ENCODE measurements at places on chromosomes 12 and 14.
A peak's percentile ranks its signal among the peaks of the same experiment; 100 is the strongest.

DNA sequence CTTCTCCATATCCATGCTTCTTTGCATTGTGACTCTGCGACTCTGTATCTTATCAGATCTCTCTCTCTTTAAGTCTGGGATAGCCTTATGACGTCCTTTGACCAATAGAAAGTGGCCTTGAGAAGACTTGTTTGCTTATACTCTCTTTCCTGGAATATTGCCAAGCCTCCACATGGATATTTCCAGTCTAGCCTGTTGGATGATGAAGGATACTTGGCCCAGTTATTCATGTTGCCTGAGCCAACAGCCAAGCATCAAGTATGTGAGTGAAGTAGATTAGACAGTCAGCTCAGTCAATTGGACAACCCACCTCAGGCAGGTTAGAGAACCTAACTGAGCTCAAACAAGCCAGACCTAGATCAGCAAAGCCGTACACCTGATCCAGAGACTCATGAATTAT, 864.2 kb upstream of the MGAT4C start:
- DNase-seq = no peak

DNA sequence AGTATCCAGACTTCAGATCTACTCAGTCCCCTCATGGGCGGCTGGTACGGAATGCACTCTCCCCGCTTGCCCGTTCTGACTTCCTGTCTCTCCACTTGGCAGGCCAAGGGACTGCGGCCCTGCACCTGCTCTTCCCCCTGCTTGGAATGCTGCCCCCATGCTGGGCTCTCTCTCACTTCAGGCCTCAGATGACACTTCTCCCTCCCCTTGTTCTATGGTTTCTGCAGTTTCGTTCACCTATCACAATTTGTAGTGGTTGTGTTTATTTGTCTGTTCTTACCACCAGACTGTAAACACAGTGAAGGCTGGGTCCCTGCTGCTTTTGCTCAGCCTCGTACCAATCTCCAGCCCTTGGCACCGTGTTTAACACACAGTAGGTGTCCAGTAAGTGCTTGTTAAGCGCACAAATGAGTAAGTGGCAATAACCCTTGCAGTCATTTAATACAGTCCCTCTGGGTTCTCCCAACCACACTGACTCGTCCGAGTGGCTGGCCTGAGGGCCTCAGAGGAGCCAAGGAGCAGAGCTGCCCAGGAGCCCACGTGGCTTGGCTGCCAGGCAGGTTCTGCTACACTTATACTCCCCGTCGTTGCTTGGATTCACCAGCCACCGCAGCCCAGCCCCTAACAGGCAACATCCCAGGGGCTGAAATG, 11.8 kb downstream of the SLC6A12 start:
- no peak for DNase-seq

GRCh38 chr12:15289192-15289591, 33.1 kb upstream of the PTPRO start:
- DNase-seq = no peak

GRCh38 chr12:91685917-91686316, 459.7 kb downstream of the BTG1 start:
- DNase-seq = peak; percentile 19

DNA sequence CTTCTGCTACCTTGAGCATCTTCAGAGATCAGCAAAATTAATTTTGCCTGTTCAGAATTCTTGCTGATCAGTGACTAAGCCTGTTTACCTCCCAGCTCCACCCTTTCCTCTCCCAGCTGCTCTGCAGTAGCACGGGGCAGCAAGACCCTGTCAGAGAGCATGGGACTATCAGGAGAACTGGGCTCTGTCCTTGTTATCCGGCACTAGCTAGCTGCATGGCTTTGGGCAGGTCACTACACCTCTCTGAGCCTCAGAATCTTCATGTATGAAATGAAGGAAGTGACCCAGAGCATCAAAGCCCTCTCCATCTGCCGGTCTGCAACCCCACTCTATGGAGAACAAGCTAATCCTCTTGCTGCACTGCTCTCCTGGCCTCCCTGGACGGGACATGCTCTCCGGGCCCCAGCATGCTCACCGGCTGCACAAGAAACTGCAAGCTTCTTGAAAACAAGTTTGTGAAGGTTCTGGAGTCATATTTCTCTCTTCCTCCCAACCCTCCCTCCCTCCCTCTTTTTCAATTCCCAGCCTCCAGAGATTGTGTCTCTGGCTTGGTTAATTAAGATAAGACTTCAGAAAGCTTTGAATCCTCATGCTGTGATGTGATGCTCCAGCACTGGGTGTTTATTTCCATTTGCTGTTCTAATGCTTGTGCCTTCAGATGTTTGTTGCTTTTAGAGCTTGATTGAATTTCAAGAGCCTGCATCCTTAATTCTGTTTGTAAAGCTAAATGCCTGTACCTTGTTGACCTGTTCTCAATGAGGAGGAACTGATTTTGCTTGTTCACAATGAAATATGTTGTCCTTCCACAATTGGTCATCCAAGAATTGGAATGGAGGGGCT, 101.1 kb downstream of the CRACR2A start:
- no peak for DNase-seq

GRCh38 chr12:21939435-21939834, 1.8 kb downstream of the ABCC9 start:
- DNase-seq = no peak

GRCh38 chr12:53532524-53533445, 25.5 kb upstream of the NPFF start:
- no peak for DNase-seq

DNA sequence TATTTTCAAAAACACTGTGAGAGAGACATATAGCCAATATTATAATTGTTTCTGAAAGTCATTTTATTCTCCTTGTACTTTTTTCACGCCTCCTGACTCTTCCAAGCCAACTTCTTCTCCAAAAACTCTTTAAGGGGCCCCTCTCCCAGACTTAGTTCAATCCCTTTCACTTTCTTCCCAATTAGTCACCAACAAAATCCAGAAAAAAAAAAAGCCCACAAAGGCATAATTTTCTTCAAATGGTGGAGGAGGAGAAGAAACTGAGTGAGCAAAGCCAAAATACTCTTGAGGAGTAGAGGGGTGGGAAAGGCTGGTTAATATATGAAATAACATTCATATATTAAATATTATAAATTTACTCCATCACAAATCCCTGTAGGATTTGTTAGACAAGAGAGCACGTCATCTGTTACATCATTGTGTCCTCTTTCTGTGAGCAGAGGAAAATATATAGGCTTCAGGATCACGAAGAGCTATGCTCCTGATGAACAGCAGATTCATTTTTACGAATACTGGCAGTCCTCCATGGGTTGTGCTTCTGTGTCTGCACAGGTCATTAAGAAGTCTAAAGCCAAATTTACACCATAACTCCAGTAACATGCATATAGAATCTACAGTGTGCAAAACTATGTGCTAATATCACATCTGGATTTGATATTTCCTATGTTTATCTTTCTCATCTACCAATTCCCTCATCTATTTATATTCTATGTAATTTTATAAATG, 25.9 kb upstream of the NID2 start:
- DNase-seq = no peak

DNA sequence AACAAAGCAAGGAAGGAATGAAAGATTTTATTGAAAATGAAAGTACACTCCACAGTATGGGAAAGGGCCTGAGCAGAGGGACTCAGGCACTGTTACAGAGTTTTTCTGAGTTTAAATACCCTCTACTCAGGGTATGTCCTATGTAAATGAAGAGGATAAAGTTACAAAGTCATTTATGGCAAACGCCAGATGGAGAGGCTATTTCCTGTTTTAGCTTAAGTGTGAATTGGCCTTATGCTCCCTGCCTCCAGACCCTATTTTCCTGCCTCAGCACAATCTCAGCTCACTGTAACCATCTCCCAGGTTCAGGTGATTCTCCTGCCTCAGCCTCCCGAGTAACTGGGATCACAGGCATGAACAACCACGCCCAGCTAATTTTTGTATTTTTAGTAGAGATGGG, 6.8 kb upstream of the PHC1 start:
- DNase-seq = no peak

DNA sequence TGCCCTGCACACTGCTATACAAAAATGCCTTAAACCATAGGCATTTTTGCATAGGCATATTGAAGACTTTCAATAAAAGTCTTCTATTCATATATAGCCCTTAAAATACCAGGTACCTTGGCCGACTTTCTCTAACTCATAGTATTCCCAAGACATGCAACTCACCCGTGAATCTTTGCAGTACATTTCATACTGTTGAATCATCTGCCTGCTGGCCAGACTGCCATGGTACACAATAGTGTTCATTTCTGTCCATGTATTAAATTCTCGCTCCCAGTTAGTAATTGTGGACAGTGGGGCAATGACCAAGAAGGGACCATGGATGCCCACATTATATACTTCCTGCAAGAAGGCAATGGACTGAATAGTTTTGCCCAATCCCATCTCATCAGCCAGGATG, 24.3 kb upstream of the SUPT16H start:
- DNase-seq = no peak

- no peak for DNase-seq
Measured at GRCh38 chr12:127555071-127555470, 711.9 kb upstream of the TMEM132C start.

DNA sequence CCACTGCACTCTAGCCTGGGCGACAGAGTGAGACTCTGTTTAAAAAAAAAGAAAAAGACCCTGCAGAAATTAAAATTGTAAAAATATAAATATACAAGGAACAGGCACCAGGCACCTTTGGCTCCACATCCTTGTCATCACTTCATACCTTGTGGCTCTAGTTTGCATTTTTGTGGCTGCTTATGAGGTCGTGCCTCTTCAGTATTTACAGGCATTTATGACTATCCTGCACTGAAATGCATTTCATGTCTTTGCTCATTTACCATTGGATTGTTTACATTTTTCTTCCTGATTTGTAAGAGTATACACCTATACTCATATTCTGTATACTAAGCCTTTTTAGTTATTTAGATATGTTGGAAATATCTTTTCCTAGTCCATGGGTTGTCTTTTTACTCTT, 20.1 kb downstream of the BICD1 start:
- DNase-seq = no peak

GRCh38 chr12:69885658-69886057, 60.6 kb downstream of the MYRFL start:
- no peak for DNase-seq

GRCh38 chr14:100486025-100486828, 101.0 kb downstream of the BEGAIN start:
- DNase-seq = peak; percentile 66

DNA sequence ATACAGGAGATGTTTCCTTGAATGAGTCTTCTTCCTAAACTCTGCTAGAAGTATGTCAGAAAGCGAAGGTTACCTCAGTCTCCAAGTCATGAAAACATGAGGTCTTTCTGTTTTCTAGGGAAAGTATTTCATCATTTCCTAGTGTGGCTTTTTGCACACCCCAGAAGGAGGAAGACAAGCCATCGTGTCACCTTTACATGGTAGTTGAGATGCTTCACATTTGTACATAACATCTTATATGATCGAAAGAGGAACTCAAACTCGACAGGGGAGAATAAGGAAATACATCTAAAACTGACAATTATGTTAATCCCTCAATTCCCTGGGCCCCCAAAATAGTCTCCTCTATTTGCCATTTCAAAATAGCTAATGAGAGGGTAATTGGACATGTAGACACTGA, 214.1 kb upstream of the PLEKHG7 start:
- DNase-seq = no peak

- no peak for DNase-seq
Measured at GRCh38 chr12:27585739-27586265, 61.8 kb downstream of the PPFIBP1 start.

GRCh38 chr14:29016050-29016900, 249.7 kb downstream of the FOXG1 start:
- DNase-seq = no peak

- no peak for DNase-seq
Measured at GRCh38 chr14:61271552-61271951, 9.6 kb downstream of the TMEM30B start.

GRCh38 chr14:45377166-45377565, 124.2 kb upstream of the MIS18BP1 start:
- DNase-seq = no peak

- no peak for DNase-seq
Measured at GRCh38 chr12:118925826-118926225, 55.5 kb upstream of the SRRM4 start.

DNA sequence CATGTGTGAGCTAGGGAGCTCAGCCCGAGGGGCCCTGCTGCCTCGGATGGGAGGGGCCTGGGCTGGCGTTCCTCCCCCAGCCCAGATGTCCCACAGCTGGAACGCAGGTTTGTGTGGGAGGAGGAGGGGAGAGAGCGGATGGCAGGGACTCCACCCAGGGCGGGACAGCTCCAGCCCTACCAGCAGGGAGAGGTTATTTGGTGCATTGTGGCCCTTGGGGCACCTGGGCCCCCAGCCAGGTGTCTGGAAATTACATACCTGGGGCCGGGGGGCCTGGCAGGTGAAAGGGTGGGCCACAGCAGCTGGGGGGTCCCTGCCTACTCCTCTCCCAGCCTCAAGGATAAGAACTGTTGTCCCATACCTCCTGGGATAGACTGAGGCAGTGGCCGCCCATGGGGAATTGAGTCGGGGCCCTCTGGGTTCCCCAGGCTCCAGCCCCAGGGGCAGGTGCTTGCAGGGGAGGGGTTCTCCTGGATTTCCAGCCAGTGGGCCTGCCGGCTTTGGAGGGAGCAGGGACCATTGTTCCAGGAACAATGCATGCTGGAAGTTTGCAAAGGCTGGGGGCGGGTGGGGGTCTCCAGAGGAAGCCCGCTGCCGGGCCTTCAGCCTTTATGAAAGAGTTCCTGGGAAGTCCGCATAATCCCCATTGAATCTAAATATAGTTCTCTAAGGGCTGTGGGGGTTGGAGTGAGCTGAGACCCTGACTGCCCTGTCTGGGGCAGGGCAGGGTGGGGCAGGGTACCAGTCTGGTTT, 1.2 kb downstream of the KIF26A start:
- no peak for DNase-seq

DNA sequence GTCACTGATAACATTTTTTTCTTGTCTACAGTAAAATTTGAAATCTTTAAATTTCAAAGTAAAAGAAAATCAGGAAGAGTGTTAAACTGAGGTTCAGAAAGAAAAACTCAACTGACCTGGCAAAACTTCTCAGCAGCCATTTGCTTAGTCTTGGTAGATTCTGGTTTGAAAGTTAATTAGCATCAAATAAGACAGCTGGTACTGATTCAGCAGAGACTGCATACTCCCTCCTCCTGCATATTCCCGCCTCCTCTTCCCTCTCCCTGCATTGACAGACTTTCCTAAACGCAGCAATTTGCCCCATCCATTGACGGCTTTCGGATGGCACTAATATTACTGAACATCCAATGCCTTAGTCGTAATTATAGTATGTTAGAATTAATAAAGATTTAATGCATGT, 520.8 kb downstream of the FLRT2 start:
- DNase-seq = no peak

GRCh38 chr14:100129161-100129589, 30.3 kb downstream of the DEGS2 start:
- DNase-seq = no peak

- no peak for DNase-seq
Measured at GRCh38 chr12:4118017-4118510, 155.5 kb upstream of the CCND2 start.

Measured in activated gamma-delta T cell treated with Interleukin-2 at 50 U/mL for 16 hours (primary cell).